ENCODE measurements at places on chromosomes 6 and 20.

GRCh38 chr6:89323511-89323971 is 8.4 kb upstream of the GABRR2 start:
- DNase-seq = no peak

- no peak for DNase-seq
These were observed 50.7 kb downstream of the TRERF1 start for GRCh38 chr6:42400886-42401612.

DNA sequence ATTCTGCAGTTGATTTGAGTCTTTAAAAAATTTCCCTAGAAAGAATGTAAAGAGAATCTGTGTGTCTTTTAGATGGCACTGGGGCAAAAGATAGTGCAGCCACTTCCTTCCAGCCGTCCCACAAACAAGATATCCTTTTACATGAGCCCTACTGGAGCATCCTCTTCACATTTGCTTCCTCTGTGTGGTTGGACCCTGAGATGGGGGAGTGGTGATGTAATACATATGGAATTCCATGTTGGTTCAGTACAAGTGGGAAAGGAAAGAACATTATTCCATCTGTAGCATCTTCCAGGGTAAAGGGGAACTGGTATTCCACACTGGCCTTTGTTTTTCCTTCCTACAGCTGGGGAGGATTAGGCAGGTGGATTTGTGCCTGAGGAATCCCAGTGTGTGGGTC is 78.9 kb upstream of the ISM1 start:
- DNase-seq = no peak

- no peak for DNase-seq
These were observed 674 bp downstream of the MAPK14 start for GRCh38 chr6:36028088-36028876.

GRCh38 chr20:33091693-33092092 is 12.2 kb downstream of the BPIFB4 start:
- DNase-seq = no peak

GRCh38 chr20:32314768-32315167 is 37.3 kb downstream of the KIF3B start:
- no peak for DNase-seq

DNA sequence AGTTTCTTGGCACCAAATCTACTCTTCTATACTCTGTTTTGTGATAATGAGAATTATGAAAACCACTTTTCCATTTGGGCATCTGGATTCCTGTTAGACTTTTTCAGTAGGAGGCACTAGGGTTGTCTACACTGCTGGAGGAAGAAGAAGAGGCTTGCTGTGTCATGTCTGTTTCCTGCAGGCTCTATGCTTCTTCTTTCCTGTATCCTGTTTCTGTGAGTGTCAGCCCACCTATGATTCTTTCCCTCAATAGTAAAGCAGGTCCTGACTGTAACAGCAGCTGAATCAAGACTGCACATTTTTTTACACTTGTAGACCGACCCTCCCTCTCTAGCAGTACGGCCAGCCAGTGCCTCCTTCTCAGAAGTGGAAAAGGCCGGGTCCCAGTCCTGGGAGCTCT is 603.9 kb downstream of the HDGFL1 start:
- DNase-seq = no peak

DNA sequence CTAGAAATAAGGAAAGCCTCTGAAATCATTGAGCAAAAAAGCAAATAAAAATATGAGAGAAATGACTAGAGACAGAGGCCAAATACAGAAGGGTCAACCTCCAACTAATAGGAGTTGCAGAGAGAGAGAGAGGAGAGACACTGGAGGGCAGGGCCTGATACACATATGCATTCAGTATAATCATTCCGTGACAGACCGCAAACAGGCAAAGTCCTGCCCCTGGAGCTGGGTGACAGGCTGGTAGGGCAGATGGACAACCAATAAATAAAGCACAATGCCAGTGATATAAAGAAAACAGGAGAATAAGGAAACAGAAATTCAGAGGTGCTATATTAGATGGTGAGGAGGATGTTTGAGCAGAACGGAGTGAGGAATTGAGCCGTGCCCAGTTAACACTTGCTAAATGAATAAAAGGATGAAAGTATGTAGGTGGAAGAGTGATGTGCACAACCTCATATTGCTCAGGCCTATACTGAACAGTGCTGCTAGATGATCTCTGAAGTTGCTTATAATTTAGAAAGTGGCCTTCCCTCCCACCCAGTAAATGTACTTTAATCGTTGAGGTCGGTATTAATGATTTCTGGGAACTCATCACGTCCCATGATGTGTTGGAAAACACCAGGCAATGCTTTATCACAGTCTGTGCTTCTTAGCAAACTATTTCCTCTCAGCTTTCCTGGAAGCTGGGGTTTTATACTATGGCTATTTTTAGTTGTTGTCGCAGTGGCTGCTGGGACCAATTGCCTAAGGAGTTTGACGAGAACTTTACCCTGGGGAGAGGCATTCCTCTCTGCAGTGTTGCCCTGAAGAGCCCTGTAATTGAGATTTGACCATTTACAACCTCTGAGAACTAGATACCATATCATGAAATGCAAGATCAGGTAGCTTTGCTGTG is 37.6 kb upstream of the CLIC5 start:
- DNase-seq = no peak

GRCh38 chr6:51963980-51964379 is 123.4 kb downstream of the PKHD1 start:
- no peak for DNase-seq

GRCh38 chr6:82333781-82334180 is 29.8 kb upstream of the TPBG start:
- DNase-seq = no peak

GRCh38 chr20:53270792-53271375 is 298.7 kb downstream of the TSHZ2 start:
- DNase-seq = no peak

DNA sequence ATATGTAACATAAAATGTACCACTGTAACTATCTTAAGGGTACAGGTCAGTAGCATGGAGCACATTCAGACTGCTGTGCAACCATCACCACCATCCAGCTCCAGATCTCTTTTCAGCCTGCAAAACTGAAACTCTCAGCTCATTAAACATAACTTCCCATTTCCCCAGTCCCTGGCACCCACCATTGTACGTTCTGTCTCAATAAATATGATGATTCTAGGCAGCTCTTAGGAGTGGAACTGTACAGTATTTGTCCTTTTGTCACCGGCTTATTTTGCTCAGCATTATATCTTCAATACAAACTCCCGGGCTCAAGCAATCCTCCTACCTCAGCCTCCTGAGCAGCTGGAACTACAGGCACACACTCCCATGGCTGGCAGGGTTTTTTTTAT is 1.5 kb downstream of the ZC3H12D start:
- DNase-seq = no peak

- no peak for DNase-seq
These were observed 202.8 kb upstream of the CST7 start for GRCh38 chr20:24746351-24746685.

DNA sequence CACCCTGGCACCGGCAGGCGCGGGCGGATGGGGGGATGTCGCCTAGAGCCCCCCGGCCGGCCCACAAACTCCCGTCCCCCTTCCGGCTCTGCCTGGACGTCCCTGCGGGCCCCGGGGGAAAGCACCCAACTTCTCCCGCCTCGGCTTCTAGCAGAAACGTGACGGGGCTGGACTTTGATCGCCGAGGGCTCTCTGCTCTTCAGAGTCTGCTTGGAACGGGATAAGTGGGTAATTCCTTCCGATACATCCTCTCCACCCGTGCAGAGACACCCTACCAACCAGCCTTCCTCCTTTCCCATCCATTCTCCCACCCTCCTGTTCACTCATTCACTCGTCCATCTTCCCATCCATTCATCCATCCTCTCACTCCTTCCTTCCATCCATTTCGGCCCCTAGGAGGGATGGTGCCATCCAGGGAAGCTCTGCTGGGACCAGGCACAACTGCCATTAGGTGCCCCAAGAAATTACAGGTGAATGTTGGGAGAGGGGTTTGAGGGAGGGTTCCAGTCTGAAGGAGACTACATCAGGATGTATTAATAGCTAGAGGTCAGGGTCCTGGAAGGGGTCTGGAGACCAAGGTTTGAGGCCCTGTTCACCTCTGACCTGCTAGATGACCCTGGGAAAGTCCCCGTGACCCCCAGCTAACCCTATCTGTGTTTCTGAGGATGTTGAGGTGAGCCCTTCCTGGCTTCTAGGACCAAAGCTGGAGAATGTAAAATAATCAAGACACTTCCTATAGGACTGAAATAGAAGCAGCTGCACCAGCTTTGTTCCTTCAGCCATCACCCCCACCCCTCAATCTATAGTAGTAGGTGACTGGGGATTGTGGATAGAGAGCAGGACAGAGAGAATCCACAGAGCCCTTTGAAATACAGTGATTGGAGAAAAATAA is 538 bp downstream of the TTLL9 start:
- no peak for DNase-seq

- DNase-seq = no peak
These were observed 75.1 kb downstream of the SNX9 start for GRCh38 chr6:157898169-157898568.
